ENCODE measurements at places on chromosomes 1 and 21.

DNA sequence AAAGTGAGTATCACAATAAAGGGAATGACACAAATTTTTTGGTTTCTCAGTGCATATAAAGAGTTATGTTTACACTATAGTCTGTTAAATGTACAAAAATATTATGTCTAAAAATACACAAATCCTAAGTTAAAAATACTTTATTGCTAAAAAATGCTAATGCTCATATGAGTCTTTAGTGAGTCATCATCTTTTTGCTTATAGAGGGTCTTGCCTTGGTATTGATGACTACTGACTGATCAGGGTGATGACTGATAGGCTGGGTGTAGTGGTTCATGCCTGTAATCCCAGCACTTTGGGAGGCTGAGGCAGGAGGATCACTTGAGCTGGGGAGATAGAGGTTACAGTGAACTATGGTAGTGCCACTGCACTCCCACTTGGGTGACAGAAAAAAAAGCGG is 12.9 kb upstream of the NUF2 start:
- DNase-seq, result no peak

DNA sequence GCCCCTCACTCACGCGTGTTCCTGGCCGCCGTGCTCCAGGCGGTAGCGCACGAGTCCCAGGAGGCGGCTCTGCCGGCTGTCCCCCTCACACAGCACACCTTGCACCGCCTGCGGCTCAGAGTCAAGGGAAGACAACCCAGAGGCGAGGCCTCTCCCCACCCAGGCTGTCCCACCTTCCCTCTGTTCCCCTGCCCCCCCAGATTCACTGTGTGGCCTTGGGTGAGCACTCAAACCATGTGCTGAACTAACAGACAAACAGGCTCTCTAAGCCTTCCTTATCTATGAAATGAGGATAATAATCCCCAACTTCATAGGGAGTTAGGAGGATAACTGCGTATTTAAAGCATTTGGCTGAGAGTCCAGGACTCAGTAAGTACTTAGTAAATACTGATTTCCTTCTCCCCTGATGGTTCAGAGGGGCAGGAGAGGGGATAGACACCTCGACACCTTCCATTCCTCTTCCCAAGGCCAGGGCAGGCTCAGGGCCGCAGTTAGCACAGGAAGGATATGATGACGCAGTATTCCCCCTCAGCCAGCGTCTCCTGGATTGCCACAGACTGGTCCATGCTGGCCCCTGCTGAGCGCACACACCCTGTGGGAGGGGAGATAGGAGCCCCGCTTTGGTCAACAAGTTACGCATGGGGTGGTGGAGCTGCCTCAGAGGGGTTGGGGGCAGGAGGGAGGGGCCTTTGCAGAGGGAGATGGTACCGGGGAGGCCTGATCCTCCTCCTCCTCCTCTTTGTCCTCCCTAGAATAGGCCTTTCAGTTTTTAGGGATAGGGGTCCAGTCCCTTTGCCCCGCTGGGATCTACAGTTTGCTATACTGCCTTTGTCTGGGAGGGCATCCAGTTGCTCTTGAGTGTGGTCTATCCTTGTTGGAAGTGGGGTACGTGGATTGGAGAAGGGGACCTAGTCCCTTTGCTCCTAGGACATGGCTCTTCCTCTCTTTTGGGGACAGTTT is 830 bp downstream of the INPP5B start:
- DNase-seq, result no peak

- no peak for DNase-seq
These were observed 148.4 kb downstream of the TLR5 start for GRCh38 chr1:222994511-222995235.

- no peak for DNase-seq
These were observed 12.7 kb upstream of the ASAP3 start for GRCh38 chr1:23496490-23497181.

DNA sequence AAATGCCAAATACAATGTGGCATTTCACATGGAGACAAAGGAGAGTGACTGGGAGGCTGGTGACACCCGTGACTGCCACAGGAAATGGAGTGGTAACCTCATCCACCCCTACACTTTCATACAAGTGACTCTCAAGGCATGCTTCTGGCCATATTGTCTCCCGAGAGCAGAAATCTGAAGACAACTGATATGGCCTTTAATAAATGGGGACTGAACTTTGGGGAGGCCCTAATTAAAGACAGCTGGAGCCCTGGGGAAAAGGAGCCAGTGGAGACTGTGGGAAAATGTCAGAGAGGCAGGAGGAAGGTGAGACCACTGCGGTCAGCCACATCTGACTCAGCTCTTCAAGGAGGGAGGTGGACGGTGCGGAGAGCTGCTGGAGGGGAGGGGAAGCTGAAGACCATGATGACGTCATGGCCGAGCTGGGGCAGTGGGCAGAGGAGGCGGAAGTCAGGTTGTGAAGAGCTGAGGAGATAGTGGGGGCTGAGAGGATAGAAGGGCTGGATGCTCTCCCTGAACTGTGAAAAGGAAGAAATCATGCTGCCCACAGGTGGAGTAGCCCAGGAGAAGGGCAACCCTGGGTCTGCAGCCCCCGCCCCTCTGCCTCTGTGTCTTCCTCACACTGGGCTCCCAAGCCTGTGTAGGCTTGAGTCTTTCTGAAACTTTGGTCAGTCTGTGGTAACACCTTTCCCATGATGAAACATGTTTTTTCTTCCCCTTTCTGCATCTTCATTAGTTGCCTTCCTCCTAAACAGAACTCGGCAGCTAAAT is 14.0 kb upstream of the NCF2 start:
- no peak for DNase-seq

GRCh38 chr1:150970808-150971582 is 3.6 kb downstream of the CERS2 start:
- DNase-seq, result no peak

DNA sequence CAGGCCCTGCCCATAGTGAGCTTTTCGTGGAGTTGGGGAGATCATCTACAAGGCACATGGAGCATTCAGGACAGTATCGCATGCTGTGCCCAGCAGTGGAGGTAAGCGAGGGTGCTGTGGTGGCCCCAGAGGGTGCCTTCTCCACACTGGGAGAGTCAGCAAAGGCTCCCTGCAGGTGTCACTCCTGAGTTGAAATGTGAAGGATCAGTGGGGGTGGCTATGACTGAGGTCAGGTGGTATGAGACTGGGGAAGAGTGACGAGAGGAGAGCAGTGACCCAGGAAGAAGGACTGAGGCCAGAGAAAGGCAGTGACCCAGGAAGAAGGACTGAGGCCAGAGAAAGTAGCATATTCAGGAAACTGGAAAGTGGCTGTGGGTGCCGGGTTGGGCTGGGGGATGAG is 53.0 kb downstream of the SPAG17 start:
- DNase-seq, result no peak

DNA sequence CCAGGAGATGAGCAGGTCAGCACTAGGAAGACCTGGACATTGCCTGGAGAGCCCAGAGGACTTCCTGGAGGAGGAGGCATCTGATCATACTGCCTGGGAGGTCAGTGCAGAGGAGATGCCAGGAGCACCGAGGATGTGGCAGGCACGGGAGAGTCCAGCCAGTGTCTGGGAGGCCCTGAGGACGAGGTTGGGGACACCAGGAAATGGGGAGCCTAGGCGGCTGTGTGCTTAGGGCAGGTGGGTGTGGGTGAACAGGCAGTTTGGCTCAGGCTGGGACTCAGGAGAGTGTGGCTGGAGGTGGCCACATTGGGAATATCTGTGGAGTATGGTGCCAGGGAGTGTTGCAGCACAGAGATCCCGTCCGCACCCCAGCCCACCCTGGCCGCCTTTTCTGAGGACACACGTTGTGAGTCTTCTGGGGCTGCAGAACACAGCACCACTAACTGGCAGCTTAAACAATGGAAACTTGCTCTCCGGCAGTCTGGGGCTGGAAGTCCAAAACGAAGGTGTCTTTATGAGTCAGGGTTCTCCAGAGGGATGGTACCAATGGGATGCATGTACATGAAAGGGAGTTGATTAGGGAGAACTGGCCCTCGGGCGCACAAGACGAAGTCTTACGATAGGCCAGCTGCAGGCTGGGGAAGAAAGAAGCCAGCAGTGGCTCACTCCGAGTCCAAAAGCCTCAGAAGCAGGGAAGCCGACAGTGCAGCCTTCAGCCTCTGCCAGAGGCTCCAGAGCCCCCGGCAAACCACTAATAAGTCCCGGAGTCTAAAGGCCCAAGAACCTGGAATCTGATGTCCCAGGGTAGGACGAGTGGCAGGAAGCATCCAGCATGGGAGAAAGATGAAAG is 58.0 kb downstream of the FAAP20 start:
- DNase-seq, result no peak

GRCh38 chr1:41006942-41007865 is 14.3 kb downstream of the SLFNL1 start:
- DNase-seq, result no peak

Measured in stimulated activated CD4-positive, alpha-beta T cell treated with anti-CD3 and anti-CD28 coated beads, Interleukin-4, amount 100 ng/mL, for 48 hours (primary cell).